ENCODE measurements at places on chromosomes 4 and X.

DNA sequence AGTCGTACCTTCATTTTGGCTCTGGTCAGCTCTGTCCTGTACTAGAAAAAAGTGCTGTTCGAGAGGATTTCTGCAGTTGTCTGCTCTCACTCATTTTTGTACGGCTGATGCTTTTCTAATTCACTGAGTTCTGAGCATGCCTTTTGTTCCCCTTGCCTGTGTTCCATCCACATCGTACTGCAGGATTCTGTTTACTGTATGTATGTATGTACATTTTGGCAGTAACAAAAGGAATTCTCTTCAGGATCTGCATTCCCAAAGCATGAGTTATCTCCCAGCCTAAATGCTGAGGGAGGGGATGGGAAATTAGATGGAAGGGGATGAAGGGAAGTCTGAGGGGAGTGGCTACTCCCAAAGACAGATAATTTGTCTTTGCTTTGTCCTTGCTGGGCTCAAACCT is 87.6 kb downstream of the GBA3 start:
- DNase-seq, result no peak

- no peak for DNase-seq
Observed at GRCh38 chrX:53256446-53257041, 24.8 kb downstream of the IQSEC2 start.

DNA sequence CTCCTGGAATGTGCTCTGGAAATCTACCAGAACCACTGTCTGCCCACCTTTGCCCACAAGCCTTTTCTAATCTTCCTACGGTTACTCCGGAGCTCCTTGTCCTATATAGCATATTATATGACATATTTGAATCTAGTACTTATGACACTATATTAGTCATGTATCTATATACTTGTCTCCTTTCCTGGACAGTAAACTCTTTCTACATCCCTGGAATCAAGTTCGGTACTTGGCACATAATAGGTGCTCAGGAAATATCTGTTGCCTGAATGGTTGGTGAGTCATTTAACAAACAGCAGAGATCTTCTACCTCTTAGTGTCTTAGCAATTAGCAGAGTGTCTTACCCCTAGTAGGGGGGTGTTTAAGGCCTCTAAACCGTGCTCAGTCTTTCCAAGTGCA is 123.6 kb downstream of the RELL1 start:
- no peak for DNase-seq

GRCh38 chr4:112735474-112735951 is 98.6 kb downstream of the LARP7 start:
- no peak for DNase-seq

GRCh38 chr4:141486375-141486997 is 149.9 kb upstream of the IL15 start:
- DNase-seq, result no peak
